Stromal cell of bone marrow (primary cell): ENCODE measurements at places on chromosomes 5 and 9.

DNA sequence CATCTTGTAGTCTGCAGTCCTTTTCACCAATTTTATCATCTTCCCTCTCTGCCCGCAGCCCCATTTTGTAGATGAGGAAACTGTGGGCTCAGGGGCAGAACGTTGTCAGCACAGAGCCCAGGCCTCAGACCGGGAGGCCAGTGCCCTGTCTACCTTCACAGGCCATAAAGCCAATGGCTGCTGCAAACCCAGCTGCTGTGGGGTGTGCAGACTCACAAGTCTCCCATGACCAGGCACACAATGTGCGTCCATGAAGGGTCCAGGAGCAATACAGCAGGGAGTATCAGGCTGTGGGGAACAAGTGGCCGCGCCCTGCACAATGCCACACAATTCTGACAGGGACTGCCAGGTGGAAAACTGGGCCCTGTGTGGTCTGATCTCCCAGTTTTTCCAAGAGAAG lies 71.0 kb downstream of the COL23A1 start:
- no peak for DNase-seq

- DNase-seq, result no peak
These were observed 119.8 kb downstream of the GADD45G start for GRCh38 chr9:89724659-89725058.

DNA sequence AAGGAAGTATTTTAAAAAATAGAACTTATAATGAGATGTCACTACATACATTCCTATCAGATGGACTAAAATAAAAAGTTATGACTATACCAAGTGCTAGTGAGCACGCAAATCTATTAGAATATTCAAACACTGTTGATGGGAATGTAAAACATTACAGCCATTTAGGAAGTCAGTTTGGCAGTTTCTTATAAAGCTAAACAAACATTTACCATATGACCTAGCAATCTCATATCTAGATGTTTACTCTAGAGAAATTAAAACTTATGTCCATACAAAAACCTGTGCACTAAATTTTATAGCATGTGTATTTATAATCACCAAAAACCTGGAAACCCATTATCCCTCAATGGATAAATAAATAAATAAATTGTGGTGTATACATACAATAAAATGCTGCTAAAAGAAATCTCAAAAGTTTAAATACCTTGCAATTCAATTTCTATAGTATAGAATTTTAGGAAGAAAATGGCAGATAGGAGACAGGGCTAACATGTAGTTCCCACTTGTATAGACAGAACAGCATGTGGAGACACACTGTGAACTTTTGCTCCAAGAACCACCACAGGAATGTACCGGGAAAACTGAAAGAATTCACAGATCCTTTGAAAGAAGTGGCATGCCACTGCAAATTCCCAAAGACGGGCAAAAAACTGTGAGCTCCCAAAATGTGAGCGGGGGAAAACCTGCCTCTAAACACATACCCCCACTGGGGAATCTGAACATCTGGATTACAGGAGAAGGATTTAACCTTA lies 174.6 kb upstream of the SPEF2 start:
- no peak for DNase-seq

GRCh38 chr9:17807613-17808282 lies 228.9 kb downstream of the SH3GL2 start:
- no peak for DNase-seq

GRCh38 chr5:128669803-128670202 lies 131.8 kb upstream of the FBN2 start:
- no peak for DNase-seq

DNA sequence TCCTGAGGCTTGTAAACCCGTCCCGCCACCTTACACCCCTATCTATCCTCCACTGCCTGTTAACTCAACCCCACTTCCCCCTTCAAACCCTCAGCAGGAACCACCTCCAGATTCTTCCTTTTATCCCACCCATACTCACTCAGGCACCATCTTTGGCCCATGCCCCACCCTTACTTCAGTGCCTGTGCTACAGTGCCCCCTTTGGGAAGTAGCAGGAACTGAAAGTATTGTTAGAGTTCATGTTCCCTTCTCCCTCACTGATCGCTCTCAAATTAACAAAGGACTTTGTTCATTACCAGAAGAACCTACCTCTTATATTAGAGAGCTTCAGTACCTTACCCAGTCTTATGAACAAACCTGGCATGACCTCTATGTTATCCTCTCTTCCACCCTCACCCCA lies 92.2 kb upstream of the MOCS2 start:
- no peak for DNase-seq

DNA sequence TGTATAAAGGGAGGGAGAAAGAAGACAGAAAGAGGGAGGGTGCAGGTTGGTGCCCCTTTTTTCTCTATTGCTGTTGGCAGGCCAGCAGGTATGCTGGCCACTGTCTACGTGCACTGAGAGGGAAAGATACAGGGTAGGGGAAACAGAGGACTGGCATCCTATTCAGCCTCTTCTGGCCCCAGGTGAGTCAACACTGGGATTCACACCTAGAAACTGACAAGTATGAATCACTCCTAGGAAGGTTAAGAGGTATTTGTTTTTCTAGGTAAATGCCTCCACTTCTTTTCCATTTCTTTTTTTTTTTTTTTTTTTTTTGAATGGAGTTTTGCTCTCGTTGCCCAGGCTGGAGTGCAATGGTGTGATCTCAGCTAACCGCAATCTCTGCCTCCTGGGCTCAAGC lies 2.8 kb upstream of the UBAP1 start:
- DNase-seq, result no peak

- DNase-seq, result no peak
These were observed 218.8 kb upstream of the TBCA start for GRCh38 chr5:77994943-77995342.

- no peak for DNase-seq
These were observed 647.7 kb upstream of the ITGA1 start for GRCh38 chr5:52139888-52140615.

GRCh38 chr9:93617273-93617672 lies 40.9 kb downstream of the PHF2 start:
- DNase-seq, result no peak

DNA sequence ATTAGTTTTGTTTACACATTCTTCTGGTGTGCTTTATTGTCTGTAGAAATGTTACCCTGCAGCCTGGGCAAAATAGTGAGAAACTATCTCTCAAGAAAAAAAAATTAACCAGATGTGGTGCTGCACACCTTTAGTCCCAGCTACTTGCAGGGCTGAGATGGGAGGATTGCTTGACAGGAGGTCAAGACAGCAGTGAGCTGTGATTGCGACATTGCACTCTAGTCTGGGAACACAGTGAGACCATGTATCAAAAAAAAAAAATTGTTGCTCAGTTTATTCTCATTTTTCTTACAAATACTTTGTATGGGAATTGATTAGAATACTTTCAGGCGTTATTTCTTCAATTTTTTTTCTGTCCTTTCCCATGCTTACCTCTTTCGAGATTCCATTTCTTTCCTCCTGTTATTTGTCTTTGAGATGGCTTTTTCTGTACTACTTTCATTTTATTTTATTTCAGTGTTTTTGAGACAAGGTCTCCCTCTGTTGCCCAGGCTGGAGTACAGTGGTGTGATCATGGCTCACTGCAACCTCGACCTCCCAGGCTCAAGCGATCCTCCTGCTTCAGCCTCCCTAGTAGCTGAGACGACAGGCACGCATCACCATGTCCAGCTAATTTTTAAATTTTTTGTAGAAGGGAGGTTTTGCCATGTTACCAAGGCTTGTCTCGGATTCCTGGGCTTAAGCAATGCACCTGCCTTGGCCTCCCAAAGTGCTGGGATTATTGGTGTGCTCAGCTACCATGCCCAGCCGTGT lies 24.9 kb downstream of the TENT2 start:
- no peak for DNase-seq

- no peak for DNase-seq
These were observed 130.9 kb upstream of the GNA14 start for GRCh38 chr9:77779010-77779409.

GRCh38 chr5:96336351-96336985 lies 96.6 kb downstream of the PCSK1 start:
- peak; percentile 89 for DNase-seq

GRCh38 chr5:146450002-146450401 lies 2.9 kb downstream of the TCERG1 start:
- DNase-seq, result no peak

GRCh38 chr9:106820866-106821265 lies 42.1 kb upstream of the ZNF462 start:
- DNase-seq, result no peak

DNA sequence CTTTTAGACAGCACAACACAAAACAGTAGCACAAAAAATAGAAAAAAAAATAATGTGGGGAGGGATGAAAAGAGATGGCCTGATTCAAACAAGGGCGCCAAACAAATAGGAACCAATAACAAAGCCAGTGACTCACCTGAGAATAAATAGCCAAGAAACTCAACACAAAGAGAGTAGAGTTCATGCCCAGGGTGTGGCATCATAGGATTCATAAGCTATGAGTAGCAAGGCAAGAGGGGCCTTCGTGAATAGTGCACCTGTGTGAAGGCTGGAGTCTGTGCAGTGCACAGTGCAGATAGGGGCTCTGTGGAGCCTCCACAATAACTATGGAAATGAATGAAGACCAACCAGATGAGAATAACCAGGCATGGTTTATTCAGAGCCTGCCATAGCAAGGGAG lies 541.7 kb downstream of the SPOCK1 start:
- DNase-seq, result no peak

DNA sequence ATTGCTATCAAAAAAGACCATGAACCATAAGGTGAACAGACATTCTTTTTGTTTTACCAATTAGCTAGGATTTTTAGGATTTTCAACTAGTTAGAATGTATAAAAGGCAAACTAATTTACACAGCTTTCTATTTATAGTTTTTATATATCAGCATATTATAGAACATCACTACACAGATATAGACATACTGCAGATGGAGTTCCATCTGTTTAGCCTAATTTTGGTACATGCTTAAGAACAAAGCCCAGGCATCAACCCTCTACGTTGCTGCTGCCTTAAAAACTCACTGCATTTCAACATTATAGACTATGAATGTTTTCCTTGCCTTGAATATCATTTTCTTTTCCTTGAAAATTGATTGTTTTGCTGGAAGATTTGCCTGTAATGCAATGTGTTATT lies 2227.5 kb upstream of the C9orf72 start:
- DNase-seq, result no peak

- no peak for DNase-seq
These were observed 29.3 kb downstream of the AMBP start for GRCh38 chr9:114048533-114049415.

GRCh38 chr9:116905171-116905588 lies 218.1 kb downstream of the TRIM32 start:
- no peak for DNase-seq

DNA sequence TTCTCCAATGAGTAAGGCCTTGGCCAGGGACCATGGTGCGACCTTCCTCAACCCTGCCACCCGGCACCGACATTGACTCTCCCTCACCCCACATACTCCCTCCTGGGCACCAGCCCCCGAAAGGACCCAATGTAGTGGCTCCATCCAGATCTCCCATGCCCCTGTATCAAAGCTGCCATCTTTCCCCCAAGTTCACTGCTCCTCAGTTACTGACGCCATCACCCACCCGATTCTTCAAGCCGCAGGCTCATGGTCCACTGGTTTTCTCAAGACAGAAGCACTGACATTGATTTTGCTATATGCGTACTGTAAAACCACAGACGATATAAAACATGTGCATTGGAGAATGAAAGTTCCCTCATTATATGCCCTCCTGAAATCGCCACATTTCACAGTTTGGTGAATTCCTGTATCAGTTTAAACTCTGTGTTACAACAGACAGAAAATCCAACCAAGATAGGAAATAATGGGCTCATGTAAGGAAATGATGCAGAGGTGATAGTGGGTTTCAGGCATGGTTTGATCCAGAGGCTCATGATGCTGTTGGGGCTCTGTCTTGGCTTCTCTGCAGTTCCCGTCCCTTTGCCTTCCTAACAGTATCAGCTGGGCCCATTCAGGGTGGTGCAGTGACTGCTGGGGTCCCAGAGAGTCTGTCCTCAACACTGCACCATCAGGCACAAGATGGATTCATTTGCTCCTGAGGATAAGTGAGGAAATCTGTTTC lies 207.3 kb upstream of the IER5L start:
- no peak for DNase-seq

- DNase-seq, result no peak
These were observed 1610.7 kb upstream of the C9orf72 start for GRCh38 chr9:29183971-29184370.

- no peak for DNase-seq
These were observed 729 bp upstream of the HAND1 start for GRCh38 chr5:154478752-154479159.

- no peak for DNase-seq
These were observed 640 bp downstream of the SURF4 start for GRCh38 chr9:133375116-133375723.
